ENCODE measurements at places on chromosomes 11 and 22. TPM values are rescaled to one million over a fixed set of nuclear protein-coding genes. Genes with fewer than 3 reads are reported as not detected.

Gene TMEM184B
- 58.1 TPM for total RNA-seq

Gene UCP3
- total RNA-seq = 0.54 TPM

DNA sequence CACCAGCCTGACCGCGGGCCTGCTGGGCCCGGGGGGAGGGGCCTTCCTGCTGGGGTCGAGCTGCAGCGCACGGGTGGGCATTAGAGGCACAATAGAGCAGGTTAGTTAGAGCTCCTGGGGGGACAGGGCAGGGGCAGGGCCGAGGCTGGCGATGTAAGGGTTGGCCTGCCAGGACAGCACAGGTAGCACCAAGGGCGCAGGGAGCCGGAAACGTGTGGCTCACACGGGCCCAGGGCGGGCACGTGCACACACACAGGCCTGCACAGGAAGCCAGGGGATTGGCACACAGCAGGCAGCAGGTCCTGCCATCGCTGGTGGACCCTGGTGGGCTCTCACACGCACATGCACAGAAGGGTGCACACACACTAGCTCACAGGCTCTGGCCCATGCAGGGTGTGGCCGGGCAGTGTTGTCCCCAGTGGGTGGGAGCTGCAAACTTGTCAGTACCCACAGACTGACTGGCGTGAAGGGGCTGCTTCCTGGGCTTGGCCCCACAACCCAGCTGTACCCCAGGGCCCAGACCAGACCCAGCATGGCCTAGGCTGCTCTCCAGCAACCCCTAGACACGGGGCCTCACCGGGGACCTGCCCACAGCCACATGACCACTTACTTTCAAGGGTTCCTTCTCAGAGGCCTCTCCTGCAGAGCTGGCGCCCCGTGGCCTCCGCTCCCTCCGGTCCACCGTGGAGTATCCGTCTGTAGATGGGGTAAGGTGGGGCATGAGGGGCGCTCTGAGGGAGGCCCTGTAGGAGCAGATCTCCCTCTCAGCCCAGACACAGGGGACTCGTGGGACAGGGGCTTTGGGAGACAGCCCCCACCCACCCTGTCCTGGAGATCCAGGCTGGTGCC lies 29.9 kb upstream of the TXNRD2 start:
- DNase-seq = no peak

DNA sequence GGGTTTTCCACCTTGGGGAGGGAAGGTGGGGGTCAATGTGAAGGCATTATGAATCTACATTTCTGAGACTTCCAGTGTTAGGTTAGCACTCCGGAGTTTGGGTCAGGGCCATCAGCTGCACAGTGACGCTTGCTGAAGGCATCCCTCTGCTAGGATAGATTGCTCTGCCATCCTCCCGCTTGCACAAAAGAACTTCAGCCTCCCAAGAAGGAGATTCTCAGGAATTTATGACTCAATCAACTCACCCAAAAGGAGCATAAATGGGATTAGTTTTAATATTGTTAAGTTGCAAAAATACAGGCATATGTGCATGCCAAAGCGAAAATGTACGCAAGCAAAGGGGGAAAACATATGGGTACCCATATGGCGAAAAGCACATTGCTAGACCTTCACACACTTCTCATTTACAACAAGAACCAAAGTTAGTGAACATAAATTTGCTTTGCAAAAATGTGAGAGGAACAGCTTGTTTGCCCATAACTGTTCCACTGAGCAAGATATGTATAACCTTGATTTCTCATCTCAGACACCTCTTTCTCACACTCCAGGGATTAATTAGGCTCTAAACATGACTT lies 1013.0 kb downstream of the OPCML start:
- DNase-seq = no peak
